Retinal pigment epithelial cell (primary cell): ENCODE measurements at places on chromosomes 4 and X.

- DNase-seq, result peak; percentile 63
Observed at GRCh38 chr4:87213421-87214075, 6.9 kb downstream of the KLHL8 start.

GRCh38 chr4:3445829-3446545 lies 4.2 kb downstream of the HGFAC start:
- no peak for DNase-seq

- DNase-seq, result no peak
Observed at GRCh38 chr4:42331914-42332368, 65.3 kb upstream of the SHISA3 start.

DNA sequence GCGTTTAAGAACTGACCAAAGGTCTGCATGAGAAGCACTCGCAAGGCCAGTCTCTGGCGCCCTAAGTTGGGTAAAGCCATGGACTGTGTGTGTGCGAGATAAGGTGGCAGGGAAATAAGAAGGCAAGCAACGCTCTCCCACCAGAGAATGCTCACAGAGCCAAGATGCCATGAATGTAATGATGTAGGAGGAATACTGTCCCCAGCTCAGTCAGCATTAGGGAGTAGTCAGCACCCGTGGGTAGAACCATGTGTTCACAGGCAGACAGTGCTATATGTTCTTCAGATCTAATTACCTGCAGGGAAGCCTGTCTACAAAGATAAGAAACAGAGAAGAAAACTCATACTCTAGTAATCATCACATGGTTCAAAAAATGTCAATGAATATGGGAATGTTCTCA lies 68.8 kb downstream of the SEC24D start:
- no peak for DNase-seq

DNA sequence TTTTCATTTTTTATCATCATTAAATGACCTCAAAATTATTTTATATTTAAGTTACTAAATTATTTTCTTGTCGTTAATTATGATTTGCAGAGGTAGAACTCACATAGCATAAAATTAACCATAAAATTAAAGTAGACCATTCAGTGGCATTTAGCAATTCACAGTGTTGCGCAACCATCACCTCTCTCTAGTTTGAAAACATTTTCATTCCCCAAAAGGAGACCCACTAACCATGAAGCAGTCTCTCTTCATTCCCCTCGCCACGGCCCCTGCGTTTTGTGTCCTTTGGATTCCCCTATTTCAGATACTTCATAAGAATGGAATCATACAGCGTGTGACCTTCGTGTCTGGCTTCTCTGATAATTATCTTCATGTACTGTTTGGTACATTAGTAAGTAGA lies 154.9 kb downstream of the ENPP6 start:
- no peak for DNase-seq

- DNase-seq, result no peak
Observed at GRCh38 chrX:55908661-55909212, 191.2 kb downstream of the RRAGB start.

GRCh38 chr4:29309050-29309449 lies 1411.1 kb upstream of the PCDH7 start:
- DNase-seq, result no peak

- no peak for DNase-seq
Observed at GRCh38 chrX:149648932-149649331, 17.3 kb upstream of the TMEM185A start.

- DNase-seq, result no peak
Observed at GRCh38 chr4:36304138-36304681, 22.8 kb downstream of the DTHD1 start.

DNA sequence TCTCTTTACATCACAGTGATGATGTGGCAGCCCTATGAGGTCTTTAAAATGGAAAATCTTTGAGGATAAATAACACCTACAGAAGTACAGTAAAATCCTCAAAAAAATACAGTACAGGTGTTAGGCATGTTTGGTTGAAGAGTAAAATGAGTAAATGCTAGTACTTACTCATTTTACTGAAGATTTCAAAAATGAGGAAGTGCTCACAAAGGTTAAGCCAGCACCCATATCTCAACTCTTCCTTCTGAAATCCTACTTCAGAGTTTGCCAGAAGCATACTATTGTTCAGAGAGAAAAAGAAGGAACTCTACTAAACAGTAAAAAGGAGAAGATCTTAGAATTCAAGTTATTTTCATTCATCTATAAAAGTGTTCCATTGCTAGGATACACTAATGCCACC lies 130.9 kb downstream of the CBR4 start:
- DNase-seq, result no peak

- no peak for DNase-seq
Observed at GRCh38 chr4:10302096-10302495, 155.1 kb downstream of the ZNF518B start.

DNA sequence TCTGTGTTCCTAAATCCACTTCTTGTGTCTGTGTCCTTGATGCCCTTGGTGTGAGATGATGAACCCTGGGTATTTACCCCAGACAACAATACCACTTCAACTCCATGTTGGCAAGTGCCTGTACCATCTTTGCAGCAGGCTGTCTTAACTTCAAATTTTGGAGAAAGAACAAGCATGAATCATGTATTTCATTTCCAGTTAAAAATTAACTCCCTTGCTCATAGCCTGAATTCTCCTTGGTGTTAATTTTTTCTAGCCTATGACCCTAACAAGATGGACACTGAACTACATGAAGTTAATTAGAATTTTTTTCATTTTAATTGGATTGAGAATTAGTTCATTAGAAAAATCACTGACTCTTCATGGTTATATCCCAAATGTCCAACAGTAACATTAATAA lies 267.8 kb upstream of the INTU start:
- no peak for DNase-seq

- DNase-seq, result peak; percentile 24
Observed at GRCh38 chr4:65007841-65008439, 598.7 kb upstream of the TECRL start.

- no peak for DNase-seq
Observed at GRCh38 chr4:182901337-182901736, 15.8 kb downstream of the DCTD start.

GRCh38 chr4:181966104-181966551 lies 277.1 kb upstream of the TENM3 start:
- DNase-seq, result no peak

- peak; percentile 83 for DNase-seq
Observed at GRCh38 chrX:39907964-39908661, 189.6 kb downstream of the BCOR start.

DNA sequence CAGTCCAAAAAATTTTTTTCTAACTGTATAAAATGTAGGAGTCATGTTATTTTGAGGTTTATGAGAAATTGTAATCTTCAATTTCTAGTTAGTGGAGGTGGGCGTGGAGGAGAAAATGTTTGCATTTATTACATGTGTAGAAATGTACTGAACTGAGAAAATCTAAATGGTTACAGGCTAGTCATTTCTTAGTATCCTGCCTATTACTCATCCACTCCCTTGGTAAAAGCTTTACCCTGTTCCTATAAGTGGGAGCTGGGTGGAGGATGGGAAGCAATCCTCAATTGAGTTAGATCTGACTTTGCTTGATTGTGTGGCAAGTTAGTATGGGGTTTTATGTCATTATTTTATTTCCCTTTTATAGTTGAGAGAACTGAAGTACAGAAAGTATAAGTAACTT lies 73.8 kb downstream of the POLA1 start:
- DNase-seq, result no peak

GRCh38 chrX:23398570-23398969 lies 63.9 kb downstream of the PTCHD1 start:
- no peak for DNase-seq

DNA sequence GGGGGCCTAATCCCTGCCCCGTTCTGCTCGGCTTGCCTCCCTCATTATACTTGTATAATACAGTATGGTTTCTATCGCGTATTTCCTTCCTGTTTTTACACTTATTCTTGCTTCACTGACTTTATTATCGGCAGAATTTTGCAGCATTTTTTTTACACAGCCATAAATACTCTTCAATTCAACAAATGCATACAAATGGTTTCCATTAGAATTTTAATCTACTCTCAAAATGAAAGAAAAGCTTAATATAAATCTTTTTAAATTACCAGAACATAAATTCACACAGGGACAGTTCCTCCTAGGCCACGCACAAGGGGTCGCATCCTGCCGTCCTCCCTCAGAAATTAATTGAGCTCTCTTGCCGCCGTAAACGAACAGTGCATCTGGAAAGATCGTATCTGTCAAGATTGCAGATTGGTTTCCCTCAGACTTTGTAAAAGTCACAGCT lies 42.9 kb downstream of the DCTD start:
- no peak for DNase-seq

DNA sequence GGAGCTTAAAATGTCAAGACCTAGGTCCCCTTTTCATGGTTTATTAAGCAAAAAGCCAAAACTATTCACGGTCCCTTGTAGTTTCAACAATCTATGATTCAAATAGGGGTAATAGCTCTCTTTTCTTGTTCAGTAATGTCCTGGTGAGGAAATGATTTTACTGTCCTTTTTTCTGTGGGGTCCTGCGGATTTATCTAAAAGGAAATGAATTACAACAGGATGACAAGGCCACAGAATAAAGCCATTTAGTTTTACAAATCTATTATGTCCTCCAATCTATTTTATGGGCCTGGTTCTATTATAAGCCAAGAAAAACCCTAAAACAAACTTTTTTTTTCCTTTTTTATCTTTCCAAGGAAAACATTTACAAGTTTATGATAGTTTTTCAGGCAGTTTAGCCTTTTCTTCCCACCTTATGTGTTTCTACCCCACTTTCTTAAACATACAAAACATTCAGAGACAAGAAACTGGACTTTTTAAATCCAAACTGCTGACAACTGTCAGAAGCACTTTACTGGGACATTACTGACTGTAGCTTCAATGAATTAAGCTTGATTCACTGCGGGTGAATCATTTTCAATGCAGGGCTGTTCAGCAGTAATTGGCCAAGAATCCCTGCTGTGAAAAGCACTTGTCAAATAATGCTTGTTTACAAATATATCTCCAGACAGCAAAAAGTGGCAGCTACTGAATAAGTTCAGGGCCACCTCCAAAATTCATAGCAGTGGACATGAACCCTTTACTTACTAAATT lies 4.3 kb downstream of the EPHA5 start:
- no peak for DNase-seq

GRCh38 chr4:155011163-155011780 lies 197.2 kb upstream of the NPY2R start:
- DNase-seq, result no peak

DNA sequence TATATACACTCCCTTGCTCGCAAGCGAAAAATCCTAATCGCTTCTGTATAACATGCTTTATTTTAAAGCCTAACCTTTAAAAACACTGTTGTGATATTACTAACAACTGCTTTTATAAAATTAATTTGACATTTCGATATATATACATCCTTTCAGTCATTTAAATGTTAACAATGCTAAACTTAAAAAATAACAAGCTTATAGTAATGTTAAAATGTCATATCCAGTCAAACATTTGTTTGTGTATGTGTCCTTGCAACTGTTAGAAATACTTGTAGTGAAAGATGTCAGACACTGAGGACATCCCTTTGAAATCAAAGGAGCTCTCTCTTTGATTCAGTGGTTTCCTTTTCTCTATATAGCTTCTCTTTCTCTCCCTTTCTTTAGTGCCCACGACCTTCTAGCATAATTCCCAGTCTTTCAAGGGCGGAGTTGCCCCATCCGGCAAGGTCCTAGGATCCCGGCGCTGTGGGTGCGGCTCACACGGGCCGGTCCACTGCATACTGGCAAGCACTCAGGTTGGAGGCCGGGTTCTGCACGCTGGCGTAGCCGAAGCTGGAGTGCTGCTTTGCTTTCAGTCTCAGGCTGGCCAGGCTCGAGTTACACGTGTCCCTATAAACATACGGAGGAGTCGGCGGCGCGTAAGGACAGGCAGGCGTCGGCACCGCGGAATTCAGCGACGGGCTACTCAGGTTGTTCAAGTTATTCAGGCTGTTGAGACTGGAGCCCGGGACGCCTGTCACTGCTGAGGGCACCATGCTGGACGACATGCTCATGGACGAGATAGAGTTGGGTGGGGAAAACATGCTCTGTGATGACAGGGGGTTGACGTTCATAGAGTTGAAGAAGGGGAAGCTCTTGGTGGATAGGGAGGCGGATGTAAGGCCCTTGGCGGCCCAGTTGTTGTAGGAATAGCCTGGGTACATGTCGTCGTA lies 5.0 kb downstream of the PITX2 start:
- DNase-seq, result no peak

GRCh38 chr4:28508636-28509035 lies 1648.0 kb downstream of the STIM2 start:
- DNase-seq, result no peak

- DNase-seq, result no peak
Observed at GRCh38 chr4:55547466-55547770, 709 bp upstream of the CLOCK start.

DNA sequence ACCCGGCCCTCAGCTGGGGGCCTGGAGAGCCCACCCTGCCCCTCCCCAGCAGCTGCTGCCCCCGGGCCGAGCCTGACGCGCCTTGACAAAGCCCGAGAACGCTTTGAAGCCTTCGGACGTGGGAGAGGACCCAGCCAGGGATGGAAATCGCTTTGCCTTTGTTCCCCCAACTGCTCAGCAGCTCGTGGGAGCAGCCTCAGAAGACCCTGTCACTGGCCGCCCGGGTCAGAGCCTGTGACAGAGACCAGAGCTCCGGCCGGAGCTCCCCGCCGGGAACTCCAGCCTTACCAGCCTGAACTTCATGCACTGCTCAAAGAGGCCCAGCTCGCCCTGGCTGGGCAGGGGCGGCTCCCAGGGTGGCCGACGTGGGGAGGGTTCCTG lies 2.6 kb upstream of the SLC6A8 start:
- no peak for DNase-seq

DNA sequence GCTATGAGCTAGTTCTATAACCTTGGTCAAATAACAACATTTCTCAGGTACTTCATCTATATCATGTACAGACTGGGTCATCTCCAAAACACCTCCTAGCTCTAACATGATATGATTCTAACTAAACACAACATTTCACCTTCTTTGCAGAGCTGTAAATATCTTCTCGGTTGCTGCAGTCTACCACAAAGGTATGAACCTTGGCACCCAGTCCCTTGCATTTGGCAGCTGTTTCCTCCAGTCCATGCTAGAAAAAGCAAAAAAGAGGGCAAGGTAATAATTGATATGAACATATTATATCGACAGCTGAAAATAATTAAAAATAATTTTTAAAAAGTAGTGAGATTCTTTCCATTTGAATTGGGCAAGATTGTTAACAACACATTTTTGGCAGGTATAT lies 8.9 kb downstream of the HSD17B11 start:
- DNase-seq, result no peak

GRCh38 chr4:37892641-37893040 lies 1.8 kb downstream of the TBC1D1 start:
- no peak for DNase-seq

GRCh38 chr4:86496094-86497080 lies 97.7 kb upstream of the PTPN13 start:
- DNase-seq, result peak; percentile 71

DNA sequence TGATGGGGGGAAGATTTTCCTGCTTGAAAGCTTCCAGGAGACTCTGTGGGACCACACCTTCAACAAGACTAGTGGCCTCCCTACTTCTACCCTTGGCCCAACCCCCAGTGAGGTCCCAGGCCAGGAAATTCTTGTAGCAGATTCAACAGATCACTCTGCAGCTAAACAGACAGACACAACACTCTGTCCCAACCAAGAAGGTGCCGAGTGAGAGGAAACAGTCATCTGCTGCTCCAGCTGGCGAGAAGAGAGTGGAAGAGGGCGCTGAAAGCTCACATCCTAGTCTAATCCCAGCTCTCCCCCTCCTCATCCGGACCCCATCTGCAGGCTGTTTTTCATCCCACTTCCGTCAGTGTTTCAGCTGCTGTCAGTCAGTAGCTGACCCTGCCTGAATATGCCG lies 63.4 kb downstream of the CHRDL1 start:
- no peak for DNase-seq

GRCh38 chr4:147362938-147363337 lies 118.0 kb upstream of the EDNRA start:
- no peak for DNase-seq

GRCh38 chrX:404656-405055 lies 17.9 kb upstream of the PPP2R3B start:
- DNase-seq, result no peak
